ENCODE measurements at places on chromosomes 1 and 21.
A peak's percentile ranks its signal among the peaks of the same experiment; 100 is the strongest.

DNA sequence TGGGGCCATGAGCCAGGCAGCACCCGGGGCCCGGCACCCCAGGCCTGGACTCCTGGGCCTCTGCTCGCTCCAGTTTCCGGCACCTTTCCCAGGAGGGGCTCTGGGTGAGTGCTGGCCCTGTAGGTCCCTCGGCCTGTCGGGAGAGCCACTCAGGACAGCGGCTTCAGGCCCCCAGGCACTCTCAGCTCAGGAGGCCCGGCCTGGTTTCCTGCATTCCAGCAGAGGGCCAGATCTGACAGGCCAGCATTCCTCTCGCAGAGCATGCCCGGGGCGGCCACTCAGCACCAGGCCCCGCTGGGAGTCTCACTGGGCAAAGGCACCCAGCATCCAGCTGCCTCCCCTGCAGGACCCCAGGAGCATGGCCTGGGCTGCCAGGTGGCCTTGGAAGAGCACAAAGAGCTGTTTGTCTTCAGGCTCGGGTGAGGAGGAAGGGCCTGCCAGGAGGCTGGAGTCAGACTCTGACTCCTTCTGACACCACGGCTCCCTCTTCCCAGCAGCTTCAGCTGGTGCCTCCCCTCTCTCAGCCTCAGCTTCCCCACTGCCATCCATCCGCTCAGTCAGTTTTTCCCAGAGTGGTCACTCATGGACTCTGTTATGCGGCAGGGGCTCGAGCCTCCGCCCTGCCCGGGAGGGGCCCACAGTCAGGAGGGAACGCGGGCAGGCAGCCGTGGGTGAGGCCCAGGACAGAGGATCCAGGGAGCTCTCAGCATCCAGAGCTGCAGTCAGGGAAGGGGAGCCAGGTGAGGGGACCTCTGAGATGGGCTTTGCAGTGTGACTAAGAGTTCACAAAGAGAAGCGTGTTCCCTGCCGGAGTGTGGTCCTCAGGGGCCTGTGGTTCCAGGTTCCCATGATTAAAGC, 51.7 kb downstream of the WNT9A start:
- DNase-seq = no peak

DNA sequence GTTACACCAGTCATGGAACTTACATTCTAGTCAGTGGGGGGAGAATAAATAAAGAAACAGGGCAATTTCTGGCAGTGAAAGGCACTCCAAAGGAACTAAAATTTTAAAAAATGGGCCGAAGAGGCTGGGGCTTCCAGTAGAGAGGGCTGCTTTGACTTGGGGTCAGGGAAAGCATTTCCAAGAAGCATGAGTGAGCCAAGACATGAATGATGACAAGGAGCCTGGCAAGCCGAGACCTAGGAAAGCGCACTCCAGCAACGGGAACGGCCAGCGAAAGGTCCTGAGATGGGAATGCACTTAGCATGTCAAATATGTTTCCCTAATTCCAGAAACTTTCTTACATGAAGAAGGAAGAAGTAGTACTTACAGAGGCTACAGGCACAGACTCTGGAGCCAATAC, 95.4 kb upstream of the NGF start:
- no peak for DNase-seq

DNA sequence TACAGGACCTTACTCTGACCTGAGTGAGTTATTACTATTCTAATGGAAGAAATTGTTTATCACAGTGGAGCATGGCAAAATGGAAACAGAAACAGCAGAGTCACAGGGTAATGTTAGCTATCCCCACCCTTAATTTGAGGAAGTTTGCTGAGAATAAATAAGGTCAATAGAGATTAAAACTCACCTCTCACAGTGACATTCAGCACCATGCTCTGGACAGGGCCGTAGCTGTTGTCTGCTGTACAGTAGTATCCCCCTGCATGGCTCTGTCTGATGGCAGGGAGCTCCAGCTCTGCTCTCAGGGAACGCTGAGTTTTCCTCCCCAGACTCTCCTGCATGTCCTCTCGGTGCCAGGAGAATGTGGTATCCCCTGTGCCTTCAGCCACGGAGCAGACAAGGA, 11.9 kb downstream of the FCRL4 start:
- no peak for DNase-seq

GRCh38 chr1:115764541-115764940, 4.0 kb downstream of the CASQ2 start:
- no peak for DNase-seq

DNA sequence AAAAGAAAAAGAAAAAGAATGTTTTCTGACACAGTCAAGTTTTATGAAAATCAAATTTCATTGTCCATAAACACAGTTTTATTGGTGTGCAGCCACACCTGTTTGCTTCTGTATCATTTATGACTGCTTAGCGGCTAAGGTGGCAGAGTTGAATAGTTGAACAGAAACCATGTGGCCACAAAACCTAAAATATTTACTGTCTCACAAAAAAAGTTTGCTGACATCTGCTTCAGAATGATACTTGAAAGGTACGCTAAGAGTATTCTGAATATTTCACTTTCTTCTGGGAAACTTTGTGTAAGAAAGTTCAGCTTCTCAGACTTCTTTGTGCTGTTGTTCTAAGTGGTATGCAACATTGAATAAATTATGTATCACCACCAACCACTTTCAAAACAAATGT, 6.2 kb downstream of the KCNK1 start:
- DNase-seq = no peak

DNA sequence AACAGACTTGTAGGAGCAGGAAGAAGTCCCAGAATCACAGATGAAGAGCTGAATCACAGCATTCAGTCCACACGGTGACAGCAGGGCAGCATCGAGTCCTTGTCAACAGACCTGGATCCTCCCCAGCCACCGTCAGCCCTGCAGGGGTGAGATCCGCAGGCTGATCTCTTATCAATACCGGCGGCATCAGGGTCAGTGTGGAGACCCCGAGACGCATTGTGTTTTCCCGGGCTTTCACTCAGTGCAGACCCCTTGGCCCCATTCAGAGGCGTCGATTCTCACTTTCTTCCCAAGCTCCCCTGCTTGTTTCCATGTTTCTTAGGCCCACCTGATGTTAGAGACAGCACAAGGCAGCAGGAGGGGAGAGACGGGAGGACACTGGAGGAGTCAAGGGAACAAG, 609.6 kb downstream of the PTPRU start:
- DNase-seq = no peak

DNA sequence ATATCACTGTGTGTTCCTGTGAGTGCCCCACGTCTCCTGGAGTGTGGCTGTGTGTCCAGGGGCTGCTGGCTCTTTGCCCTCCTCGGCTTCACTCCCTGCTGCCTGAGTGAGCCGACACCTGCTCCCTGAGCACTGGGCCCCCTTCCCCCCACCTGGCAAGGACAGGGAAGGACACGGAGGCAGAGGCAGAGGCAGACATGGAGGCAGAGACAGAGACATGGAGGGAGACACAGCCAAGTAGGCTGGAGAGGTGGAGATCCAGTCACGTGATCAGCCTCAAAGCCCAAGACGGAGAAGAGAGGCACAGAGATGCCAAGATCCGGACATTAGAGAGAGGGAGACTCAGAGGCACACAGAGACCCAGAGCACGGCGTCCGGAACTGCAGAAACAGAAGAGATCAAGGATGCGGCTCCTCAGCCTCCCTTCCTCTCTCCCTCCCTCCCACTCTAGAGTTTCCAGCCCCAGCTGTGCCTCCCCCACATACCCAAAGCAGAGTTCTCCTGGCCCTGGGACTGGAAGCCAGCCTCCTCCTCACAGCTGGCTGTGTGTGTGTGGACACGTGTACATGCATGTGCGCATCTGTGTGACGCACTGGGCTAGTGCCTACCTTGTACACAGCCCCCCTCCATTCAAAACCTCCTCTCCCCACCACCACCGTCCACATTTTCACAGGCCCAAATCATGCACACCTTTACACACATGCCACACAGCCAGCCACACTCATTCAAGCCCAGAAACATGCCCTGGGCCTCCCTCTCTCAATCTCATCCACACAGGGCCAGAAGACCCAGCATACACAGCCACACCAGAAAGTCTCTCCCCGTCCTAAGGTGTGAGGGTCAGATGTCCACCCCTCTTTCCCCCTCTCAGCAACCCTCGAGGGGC, 39.1 kb upstream of the WASF2 start:
- DNase-seq = no peak

GRCh38 chr21:45292399-45293219, 4.9 kb upstream of the POFUT2 start:
- DNase-seq = peak; percentile 38

GRCh38 chr1:167229719-167230385, 9.2 kb downstream of the POU2F1 start:
- no peak for DNase-seq

DNA sequence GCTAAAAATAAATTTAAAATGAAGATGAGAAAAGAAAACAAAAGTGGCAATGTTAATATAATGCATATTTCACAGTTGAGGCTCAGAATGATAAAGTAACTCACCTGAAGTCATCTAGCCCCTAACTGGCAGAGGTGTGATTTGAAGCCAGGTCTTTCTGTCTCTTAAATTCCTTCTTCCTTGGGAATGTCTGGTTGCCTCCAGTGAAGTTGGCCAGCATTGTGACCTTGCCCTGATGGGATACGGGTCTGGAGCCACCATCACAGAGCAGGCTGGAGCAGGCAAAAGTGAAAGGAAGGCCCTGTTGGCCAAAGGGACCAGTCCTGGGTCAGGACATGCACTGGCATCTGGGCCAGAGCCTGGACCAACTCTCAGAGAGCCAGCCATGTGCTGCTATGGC, 111.7 kb downstream of the EPHB2 start:
- DNase-seq = no peak

DNA sequence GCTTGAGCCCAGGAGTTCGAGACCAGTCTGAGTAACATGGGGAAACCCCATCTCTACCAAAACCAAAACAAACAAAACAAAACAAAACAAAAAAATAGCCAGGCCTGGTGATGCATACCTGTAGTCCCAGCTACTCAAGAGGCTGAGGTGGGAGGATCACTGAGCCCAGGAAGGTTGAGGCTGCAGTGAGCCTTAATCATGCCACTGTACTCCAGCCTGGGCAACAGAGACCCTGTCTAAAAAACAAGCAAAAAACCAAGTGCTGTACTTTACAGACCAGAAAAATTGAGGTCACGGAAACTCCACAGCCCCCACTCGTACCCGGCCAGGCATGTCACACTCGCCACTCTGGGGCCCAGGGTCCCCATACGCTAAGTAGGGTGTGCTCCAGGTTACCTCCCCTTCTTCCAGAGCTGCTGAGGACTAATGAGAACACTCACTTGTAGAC, 22.9 kb downstream of the ATP2B4 start:
- DNase-seq = no peak

DNA sequence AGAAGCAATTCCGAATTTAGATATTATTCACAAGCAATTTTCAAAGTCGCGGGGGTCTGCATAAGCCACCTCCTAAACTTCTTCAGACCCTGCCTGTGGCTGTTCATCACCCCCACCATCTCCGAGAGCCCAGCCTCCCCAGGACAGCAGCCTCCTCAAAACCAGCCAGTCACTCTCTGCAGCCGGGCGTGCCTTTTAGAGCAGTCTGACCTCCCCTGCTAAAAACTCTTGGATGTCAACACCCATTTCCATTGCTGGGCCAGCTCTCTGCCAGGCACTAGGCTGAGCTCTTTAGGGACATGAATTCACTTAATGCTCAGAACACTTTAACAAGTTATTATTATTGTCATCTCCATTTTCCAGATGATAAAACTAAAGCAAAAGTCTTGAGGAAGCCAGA, 11.7 kb downstream of the ADPRS start:
- DNase-seq = no peak
